ENCODE measurements at places on chromosomes 7 and 10.
A peak's percentile ranks its signal among the peaks of the same experiment; 100 is the strongest.

- DNase-seq: no peak
Measured at GRCh38 chr10:107118866-107119265, 45.6 kb downstream of the SORCS1 start.

- no peak for DNase-seq
Measured at GRCh38 chr7:80288175-80289122, 153.8 kb downstream of the GNAI1 start.

DNA sequence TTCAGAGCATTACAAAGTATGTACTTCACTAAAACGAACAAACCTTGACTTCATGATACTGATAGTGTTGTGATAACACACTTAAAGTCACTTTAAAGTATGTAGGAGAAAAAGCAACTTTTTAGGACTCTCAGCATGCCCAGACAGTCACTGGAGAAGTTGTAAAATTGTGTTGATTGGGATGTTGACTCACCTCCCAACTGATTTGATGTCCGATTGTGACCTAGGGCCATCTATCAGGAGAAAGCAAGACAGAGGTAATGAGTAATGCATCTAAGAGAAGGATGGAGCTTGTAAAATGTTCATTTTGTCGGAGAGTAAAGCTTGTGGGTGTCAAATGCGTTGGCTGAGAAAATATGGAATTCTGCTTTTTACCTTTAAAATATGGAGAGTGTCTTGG, 135.4 kb upstream of the SEMA3D start:
- peak; percentile 35 for DNase-seq

DNA sequence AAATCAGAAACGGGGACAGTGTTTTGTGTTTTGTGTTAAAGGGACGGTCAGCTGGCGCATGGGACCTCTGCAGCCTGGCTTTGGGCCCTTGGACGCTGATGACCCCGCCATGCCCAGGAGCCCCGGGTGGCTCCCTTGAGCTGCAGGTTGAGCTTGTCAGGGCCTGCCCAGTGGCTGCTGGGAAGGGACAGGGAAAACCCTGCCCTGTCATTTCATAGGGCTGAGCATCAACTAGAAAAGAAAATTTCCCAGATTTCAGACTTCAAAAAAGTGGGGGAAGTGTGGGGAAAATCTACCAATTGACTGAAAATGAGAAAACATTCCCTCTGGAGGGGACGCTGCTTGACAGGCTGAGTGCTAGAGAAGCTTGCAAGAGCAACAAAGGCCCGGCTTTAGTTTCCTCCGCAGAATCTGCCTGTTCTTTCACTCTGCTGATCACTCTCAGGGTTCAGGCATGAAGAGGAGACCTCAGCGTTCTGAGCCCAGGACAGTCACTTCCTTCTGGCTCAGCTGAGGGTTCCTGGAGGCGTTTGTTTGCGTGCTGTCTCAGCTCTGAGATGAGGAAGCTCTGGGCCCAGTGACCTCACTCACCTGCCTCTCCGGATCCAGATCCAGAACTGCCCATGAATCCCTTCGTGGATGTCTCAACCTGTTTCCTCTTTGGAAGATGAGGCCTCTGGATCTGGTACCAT, 18.6 kb upstream of the DNAJB6 start:
- DNase-seq: no peak

- DNase-seq: peak; percentile 53
Measured at GRCh38 chr7:26278770-26279169, 12.9 kb upstream of the SNX10 start.

DNA sequence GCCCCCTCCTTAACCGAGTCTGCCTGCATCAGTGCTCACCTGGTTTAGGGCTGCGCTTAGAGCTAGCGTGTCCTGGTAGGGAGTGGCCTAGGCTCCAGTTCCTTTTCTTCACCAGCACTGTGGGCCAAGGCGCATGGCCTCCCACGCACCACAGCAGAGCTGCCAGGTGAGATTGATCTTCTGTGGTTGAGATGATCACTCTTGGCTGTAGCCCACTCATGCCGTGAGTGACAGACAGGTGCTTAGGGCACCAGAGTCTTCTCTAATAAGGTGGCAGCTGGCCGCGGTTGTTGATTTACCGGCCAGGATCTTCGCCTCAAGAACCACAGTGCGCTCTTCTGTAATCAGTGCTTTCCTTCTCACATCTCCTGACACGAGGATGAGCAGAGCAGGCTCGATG, 157.2 kb upstream of the INSYN2A start:
- no peak for DNase-seq

GRCh38 chr10:49115015-49115795, at the start of gene VSTM4:
TSS of gene VSTM4 (minus strand) at chr10:49115522. CDS start at chr10:49115485, 37 bp downstream.
- no peak for DNase-seq

DNA sequence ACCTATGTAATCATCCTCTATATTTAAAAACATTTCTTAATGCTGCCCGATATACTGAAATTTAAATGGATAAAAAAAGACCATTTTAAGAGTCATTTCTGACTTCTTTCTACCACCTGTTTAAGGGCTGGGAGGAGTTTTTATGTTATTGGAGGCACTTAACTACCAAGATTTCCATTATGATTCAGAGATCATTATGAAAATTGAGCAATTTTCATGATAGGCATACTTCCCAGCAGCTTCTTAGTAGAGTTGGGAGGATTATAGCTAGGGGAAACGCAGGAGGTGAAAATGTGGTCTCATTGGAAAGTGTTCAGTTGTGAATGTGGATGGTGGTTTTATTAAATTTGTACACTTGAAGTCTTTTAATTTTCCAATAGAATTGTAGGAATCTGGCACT, 28.4 kb upstream of the FAM204A start:
- DNase-seq: no peak

DNA sequence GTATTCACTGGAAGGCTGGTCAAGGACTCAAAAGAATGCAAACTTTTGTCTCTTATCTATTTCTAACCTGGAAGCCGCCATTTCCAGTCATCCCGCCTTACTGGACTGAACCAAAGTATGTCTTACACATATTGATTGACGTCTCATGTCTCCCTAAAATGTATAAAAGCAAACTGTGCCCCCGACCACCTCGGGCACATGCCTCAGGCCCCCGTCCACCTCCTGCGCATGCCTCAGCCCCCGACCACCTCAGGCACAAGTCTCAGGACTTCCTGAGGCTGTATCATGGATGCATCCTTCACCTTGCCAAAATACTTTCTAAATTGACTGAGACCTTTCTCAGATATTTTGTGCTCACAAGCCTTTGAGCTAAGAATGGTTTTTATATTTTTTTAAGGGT, 148.6 kb downstream of the PTPRN2 start:
- DNase-seq: no peak

GRCh38 chr7:70696201-70696754, 435.7 kb upstream of the GALNT17 start:
- peak; percentile 32 for DNase-seq

GRCh38 chr10:84047258-84048010, 91.9 kb upstream of the GHITM start:
- no peak for DNase-seq

- DNase-seq: no peak
Measured at GRCh38 chr10:128897401-128898129, 569.5 kb upstream of the MGMT start.

- no peak for DNase-seq
Measured at GRCh38 chr7:6648066-6648814, 11.1 kb downstream of the ZNF316 start.

- no peak for DNase-seq
Measured at GRCh38 chr7:47444376-47445098, 137.4 kb downstream of the TNS3 start.

- DNase-seq: no peak
Measured at GRCh38 chr10:86349474-86349873, 17.1 kb downstream of the GRID1 start.

DNA sequence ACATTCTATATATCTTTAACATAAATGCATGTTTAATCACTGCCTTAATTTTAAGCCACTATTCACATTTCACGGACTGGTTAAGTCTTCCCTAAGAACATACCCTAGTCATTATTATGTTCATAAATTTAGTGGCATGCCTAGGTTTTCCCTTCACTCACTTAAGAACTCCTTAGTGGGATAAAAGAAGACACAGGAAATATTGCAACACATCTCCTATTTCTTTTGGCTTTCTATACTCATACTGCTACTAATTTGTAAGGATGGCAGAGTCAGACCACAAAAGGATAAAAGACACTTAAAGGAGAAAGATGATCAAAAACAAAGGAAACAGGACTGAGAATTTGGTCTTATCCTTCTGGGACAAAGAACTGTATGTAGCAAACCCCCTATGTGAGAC, 951.4 kb downstream of the SORCS3 start:
- no peak for DNase-seq

DNA sequence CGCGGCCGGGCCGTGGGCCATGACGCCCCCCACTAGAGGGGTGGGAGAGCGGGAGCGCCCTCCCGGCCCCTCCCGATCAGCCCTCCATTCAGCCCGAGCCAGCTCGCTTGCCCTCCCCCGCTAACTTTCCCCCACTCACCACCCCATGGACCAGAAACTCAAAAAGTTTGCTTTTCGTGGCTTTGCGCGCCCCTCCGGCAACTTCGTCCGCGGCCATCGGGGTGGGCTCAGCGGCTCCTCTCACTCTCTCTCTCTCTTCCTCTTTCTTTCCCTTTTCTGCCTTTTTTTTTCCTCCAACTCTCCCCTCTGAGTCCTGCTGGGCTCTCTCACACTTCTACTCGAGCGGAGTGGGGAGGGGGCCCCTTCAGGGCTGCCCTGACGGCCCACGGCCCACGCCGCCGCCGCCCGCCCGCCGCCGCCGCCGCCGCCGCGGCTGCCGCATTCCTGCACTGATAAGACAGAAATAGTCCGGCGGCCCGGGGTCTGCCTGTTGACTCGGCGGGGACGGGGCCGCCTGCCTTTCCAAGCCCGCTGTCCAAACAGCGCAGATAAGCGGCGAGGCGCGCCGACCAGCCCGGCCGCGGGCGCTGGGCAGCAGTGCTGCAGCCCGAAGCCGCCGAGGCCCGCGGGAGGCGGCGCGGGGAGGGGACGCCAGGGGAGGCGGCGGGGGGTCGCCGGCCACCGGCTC, at the start of gene SMARCD3:
TSS of gene SMARCD3 (minus strand) at position 349 of the 688 bp plus-strand sequence. CDS start at position 217, 132 bp downstream.
- peak; percentile 50 for DNase-seq

- no peak for DNase-seq
Measured at GRCh38 chr10:76641215-76641614, 996.4 kb downstream of the KCNMA1 start.

- no peak for DNase-seq
Measured at GRCh38 chr10:80357851-80358125, 1.2 kb downstream of the DYDC2 start.

DNA sequence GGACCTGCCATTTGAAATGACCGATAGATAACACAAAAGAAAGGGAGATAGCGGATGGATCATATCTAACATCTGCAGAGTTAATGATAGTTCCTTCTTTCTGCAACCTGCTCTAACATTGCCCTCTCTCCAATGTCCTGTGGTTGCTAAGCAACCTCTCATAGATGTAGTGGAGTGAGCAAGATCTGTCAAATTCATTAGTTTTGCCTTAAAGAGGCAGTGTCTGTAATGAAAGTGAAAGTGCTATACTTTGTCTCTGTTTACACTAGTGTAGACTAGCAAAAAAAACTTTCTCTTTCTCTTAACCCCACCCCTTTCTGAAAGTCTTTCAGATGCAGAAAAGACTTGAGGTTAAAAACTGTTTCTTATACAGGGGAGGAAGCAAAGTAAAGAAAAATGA, 1196.9 kb downstream of the SORCS3 start:
- no peak for DNase-seq

DNA sequence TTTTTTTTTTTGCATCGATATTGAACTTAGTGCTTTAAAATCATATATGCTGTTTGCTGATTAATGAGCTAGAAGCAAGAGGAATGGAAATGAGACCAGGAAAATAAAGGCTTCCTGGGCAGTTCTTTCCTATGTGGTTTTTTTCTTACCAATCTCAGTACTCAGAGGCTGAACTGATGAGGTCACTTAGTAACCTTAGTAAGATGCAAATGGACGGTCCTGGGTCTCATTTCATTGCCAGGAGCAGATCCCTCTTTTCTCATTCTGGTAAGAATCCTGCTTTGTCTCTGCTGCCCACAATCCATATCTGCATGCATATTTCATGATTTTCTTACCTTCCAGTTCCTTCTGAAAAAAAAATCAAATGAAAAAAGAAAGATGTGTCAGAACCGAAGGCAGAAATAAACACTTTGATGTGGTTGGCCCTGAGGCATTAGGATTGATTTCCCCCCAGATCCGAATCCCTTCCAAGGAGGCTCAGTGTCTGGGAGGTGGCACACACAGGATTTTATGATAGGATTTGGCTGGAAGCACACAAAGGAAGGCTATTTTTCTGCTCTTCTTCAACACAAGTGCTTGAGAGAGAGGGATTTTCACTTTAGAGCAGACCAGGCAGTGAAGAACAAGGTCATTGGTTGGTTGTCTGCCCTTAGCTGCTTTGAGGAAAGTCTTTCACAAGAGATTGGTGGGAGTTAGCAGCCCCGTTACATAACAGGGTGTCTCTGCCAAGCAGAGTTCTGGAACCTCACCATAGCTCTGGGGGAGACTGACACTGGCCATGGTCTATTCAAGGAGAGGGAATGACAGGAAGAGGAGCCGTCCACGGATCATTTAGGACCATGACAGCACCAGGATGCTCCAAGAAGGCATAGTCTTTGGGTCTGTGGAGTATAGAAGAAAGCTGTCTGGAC, 150.0 kb downstream of the CAMK1D start:
- no peak for DNase-seq

DNA sequence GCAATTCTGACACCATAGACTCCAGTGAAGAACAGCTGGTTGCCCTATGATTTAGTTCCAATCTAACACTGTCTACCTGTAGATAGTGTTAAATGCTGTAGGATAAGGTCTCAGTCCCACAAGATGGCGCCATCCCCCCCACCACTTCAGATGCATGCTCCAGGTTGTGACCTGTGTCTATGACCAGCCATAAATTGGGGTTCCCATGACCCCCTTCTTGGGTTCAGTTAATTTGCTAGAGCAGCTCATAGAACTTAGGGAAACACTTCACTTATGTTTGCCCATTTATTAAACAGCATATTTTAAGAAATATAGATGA, 13.1 kb downstream of the CCSER2 start:
- DNase-seq: no peak

DNA sequence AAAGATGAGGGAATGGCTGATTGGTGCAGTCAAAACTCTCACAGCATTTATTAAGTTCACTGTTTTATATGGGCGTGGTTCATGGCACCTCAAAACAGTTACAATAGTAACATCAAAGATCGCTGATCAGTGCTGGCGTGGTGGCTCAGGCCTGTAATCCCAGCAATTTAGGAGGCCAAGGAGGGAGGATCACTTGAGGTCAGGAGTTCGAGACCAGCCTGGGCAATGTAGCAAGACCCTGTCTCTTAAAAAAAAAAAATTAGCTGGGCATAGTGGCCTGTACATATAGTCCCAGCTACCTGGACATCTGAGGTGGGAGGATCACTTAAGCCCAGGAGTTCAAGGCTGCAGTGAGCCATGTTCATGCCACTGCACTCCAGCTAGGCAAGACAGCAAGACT, 48.5 kb downstream of the KLHDC10 start:
- no peak for DNase-seq

DNA sequence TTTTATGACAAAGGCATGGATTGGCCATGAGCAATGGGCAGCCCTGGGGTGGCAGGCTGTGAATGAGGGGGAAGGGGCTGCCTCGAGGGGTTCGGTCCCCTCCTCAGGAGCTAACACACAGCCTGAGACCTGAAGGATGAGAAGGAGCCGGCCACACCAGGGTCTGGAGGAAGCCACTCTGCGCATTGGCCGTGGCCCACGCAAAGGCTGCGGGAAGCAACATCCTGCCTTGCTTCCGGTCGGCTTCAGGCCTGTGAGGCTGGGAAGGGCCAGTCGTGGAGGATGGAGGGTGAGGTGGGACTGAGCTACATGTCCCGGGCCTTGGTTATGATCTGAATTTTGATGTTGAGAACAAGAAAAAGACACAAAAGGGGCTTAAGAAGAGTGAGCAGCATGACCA, 49.4 kb downstream of the RGS10 start:
- DNase-seq: no peak

GRCh38 chr10:73809061-73809818, 2.2 kb downstream of the NDST2 start:
- no peak for DNase-seq

- no peak for DNase-seq
Measured at GRCh38 chr10:10788761-10789160, 228.9 kb upstream of the CELF2 start.
